ENCODE measurements at places on chromosomes 12 and 14. TPM values are rescaled to one million over a fixed set of nuclear protein-coding genes. Genes with fewer than 3 reads are reported as not detected.

Gene ANKRD33
- polyA plus RNA-seq = not detected

DNA sequence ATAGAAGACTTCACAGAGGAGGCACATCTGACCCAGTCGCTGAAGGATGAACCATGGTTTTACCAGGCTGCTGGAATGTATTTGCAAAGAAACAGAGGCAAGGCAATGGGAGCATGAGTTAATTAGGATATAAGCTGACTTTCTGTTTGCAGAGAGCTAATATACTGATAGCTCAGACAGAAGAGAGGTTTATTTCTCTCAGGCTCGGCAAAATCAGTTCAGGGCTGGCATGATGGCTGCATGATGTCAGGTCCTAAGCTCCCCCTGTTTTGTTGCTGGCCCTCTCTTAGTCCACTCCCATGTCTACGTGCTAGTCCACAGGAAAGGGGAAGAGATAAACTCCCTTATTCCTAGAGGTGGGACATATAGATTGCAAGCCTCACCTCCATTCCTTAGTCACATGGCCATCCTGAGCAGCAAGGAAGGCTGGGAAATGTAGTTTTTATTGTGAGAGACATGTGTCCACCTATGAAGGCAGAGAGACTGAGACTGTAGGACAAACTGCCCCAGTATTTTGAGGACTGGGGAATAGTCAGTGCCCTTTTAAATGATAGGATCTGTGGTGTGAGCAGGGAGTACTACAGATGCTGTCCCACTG, 224.5 kb downstream of the VRK1 start:
- no peak for DNase-seq

GRCh38 chr14:71591231-71591630, 341.0 kb upstream of the RGS6 start:
- no peak for DNase-seq

DNA sequence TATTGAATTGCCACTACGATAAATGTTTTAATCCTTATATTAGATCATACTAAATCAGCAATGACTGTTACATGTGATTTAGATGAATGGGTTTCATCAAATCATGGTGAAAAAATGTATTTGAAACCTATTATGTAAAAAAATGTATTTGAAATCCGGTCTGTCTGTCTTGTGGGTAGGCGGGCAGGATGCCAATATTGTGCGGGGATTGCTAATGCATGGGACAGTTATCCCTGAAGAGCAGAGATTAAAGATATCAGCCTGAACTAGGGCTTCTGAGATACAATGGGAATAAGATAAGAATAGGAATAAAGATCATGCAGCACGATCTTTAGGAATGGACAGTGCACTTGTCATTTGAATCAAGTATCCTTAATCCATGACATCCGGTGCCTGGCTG, 134.0 kb downstream of the PRKCH start:
- DNase-seq = no peak

Gene NRL
- 2.6 TPM for polyA plus RNA-seq

Gene PMEL
- 0.09 TPM for polyA plus RNA-seq

- no peak for DNase-seq
Measured at GRCh38 chr14:104420990-104421389, 158.6 kb upstream of the C14orf180 start.

DNA sequence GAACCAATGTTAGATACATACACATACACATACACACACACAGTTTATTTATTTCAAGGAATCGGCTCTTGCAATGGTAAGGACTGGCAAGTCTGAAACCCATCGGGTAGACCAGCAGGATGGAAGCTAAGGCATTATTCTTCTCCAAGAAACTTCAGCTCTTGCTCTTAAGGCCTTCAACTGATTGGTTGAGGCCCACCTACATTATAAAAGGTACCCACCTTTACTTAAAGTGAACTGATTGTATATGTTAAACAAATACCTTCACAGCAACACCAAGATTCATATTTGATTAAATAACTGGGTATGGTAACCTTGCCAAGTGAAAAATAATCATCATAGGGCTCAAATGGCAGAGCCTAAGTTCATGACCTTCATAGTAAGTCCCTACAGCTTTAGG, 695.5 kb downstream of the BCL11B start:
- no peak for DNase-seq

- DNase-seq = peak; percentile 70
Measured at GRCh38 chr12:31323391-31324115, 2.4 kb downstream of the SINHCAF start.

DNA sequence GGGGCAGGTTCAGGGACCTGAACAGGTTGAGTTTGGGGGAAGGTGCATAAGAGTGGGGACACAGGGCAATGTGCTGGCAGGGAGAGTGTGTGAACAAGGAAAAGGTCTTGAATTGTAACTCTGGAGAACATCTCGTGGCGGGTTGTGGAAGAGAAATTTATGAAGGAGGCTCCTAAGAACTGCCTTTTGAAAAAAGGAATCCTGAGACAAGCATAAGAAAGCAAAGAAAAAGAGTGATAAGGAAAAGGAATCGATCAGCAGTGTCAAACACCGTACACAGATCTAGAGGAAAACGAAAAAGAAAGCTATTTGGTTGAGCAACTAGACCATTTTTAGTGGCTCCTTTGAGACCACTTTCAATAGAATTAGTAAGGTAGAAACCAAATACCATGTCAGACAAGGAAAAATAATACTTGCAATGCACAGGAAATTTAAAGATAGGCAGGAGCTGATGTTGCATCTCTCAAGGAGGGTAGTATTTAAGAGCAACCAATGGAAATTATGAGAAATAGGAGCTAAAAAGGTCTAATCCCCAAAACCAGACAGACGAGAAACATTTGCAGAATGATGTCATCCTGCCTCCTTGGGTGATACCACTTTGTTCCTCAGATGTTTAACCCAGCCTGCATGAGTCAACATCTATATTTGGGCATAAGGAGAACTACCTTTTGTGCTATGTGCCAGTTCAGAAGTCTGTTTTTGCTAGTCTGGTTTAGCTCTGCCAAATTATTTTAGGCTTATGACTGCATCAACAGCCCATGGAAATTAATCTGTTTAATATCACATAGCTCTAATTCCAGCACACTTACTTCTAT, 64.5 kb upstream of the STK38L start:
- no peak for DNase-seq
